ENCODE measurements at places on chromosomes 2 and 18. TPM values are rescaled to one million over a fixed set of nuclear protein-coding genes. Genes with fewer than 3 reads are reported as not detected.

The APLF gene
- total RNA-seq = 6.4 TPM

The PREB gene
- total RNA-seq = 34.4 TPM

The GAD1 gene
- total RNA-seq = 0.13 TPM

The KCNIP3 gene
- total RNA-seq = 0.13 TPM

The CYP27C1 gene
- under 0.01 TPM for total RNA-seq

The RSAD2 gene
- total RNA-seq = 0.25 TPM

The C2orf15 gene
- 0.13 TPM for total RNA-seq

The SLC11A1 gene
- total RNA-seq = under 0.01 TPM

The UGT1A4 gene
- not detected for total RNA-seq

The CLEC4F gene
- total RNA-seq = 0.13 TPM

The TCF7L1 gene
- 6.2 TPM for total RNA-seq

The GREB1L gene
- 11.3 TPM for total RNA-seq

The SH2D6 gene
- under 0.01 TPM for total RNA-seq

The ROCK1 gene
- total RNA-seq = 28.0 TPM

The CYTIP gene
- total RNA-seq = not detected

The FEV gene
- total RNA-seq = not detected

The PID1 gene
- total RNA-seq = 0.25 TPM

The IL36B gene
- total RNA-seq = not detected

The TLX2 gene
- total RNA-seq = not detected

The AGXT gene
- not detected for total RNA-seq

The PLCD4 gene
- 1.4 TPM for total RNA-seq

The CCDC74A gene
- total RNA-seq = 2.2 TPM

The ABCB11 gene
- total RNA-seq = not detected

The SOX11 gene
- not detected for total RNA-seq

The BMP10 gene
- not detected for total RNA-seq

The DRC1 gene
- total RNA-seq = not detected

The HOXD10 gene
- 7.8 TPM for total RNA-seq

The NYAP2 gene
- not detected for total RNA-seq

The CXCR1 gene
- not detected for total RNA-seq

The DNAJC5G gene
- total RNA-seq = 1.0 TPM

The UGT1A5 gene
- total RNA-seq = not detected

The C2orf80 gene
- not detected for total RNA-seq

The UGT1A10 gene
- not detected for total RNA-seq

The MC5R gene
- total RNA-seq = not detected

The SCG2 gene
- total RNA-seq = not detected

The ZNF519 gene
- total RNA-seq = 3.1 TPM

The FBXO15 gene
- 0.13 TPM for total RNA-seq

The DCC gene
- total RNA-seq = not detected

Data from dermis microvascular lymphatic vessel endothelial cell (primary cell).